GM12878 (cell line): ENCODE measurements at places on chromosomes 13 and 19. TPM values are rescaled to one million over a fixed set of nuclear protein-coding genes. Genes with fewer than 3 reads are reported as not detected.
A peak's percentile ranks its signal among the peaks of the same experiment; 100 is the strongest.

LGALS14 gene
- 4.9 and 6.6 TPM in 2 replicates for total RNA-seq

ZNF600 gene
- total RNA-seq = 10.2 and 12.0 TPM in 2 replicates

CILP2 gene
- 0.05 TPM in 1 of 2 replicates, not detected in the other for total RNA-seq

MCEMP1 gene
- total RNA-seq = 0.26 and 0.48 TPM in 2 replicates

SERP2 gene
- not detected in 2 replicates for total RNA-seq

WTIP gene
- 0.32 and 0.59 TPM in 2 replicates for total RNA-seq

BICRA gene
- total RNA-seq = 9.5 and 15.3 TPM in 2 replicates

RTBDN gene
- not detected in 2 replicates for total RNA-seq

IGFL4 gene
- not detected in 2 replicates for total RNA-seq

SIGLEC12 gene
- total RNA-seq = 0.29 TPM in 1 of 2 replicates, not detected in the other

DNA sequence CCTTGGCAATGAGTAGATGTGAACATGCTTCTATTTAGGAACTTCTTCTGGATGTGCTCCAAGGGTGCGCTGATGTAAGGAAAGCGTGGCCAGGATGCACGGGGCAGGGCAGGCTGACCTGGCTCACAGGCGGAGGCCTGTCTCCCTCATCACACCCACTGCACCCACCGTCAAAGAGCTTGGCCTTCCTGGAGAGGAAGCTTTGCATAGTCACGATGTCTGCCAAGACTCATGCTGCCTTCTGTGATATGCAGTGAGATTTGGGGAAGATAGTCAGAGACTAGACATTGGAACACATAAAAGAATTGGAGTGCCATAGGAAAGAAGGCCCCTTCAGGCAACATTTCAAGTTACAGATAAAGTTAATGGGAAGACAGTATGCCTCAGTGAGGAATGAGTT is 82.0 kb downstream of the MYO16 start:
- no peak overlapping the region for H3K27ac ChIP-seq
- no peak for DNase-seq
- no peaks in the 10 kb centered on the region for H3K36me3 ChIP-seq
- no peaks in the 10 kb centered on the region for H3K27me3 ChIP-seq
- no peaks in the 10 kb centered on the region for H3K4me1 ChIP-seq

DNA sequence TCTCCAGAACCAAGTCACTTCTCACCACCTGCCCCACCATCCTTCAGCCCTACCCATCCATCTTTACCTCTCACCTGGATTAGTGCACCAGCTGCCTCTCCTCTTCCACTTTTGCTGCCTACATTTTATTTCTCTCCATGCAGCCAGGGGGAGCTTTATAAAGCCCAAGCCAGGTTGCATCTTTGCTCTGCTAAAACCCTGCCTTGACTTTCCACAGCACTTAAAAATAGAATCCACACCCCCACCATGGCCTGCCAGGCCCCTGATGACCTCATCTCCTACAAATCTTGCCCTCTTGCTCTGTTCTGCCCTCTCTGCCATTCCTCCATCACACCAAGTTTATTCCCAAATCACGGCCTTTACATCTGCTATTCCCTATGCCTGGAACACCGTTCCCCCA is 1.8 kb downstream of the HOOK2 start:
- DNase-seq = no peak
- H3K27ac ChIP-seq = no peak overlapping the region
- no peaks in the 10 kb centered on the region for H3K36me3 ChIP-seq
- H3K4me1 ChIP-seq = peaks cover 4% of the 10 kb centered on the region
- no peak overlapping the region for H3K4me3 ChIP-seq

DNA sequence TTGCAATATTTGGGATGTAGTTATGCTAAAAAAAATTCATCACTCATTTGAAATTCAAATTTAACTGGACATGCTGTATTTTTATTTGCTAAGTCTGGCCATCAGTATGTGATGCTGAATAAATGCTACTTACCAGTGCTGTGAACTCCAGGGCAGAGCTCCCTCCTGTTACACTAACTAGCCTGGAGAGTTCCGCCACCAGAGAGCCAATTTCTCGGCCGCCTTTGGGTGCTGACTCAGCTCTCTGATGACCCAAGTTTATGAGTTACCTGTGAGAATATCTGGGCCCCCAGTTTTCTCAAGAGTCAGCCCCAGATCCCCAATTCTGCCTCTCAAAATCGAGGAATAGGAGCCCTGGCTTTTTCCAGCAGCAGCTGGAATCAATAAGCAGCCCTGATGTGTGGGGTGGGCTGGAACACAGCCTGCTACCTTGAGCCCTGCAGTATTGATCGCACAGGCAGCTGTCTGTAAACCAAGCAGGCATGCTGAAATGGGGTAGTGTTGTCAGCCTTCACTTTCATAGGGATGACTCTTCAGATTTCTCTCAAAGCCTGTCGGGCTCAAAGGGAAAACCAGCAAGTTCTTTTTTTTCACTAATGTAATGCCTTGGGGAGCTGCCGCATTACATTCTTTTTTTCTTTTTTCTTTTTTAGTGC is 113.7 kb downstream of the DNAJC15 start:
- H3K4me3 ChIP-seq = no peak overlapping the region
- H3K27ac ChIP-seq = no peak overlapping the region
- DNase-seq = no peak

GRCh38 chr13:85286081-85286480 is 513.1 kb downstream of the SLITRK6 start:
- no peaks in the 10 kb centered on the region for H3K4me1 ChIP-seq
- no peak overlapping the region for H3K4me3 ChIP-seq
- DNase-seq = no peak
- no peaks in the 10 kb centered on the region for H3K36me3 ChIP-seq

GRCh38 chr13:58620176-58620575 is 988.6 kb downstream of the PCDH17 start:
- H3K4me3 ChIP-seq = no peak overlapping the region
- no peaks in the 10 kb centered on the region for H3K27me3 ChIP-seq
- H3K36me3 ChIP-seq = no peaks in the 10 kb centered on the region
- no peaks in the 10 kb centered on the region for H3K4me1 ChIP-seq

- H3K4me3 ChIP-seq = no peak overlapping the region
- H3K27me3 ChIP-seq = peaks cover 6% of the 10 kb centered on the region
- no peaks in the 10 kb centered on the region for H3K4me1 ChIP-seq
- no peaks in the 10 kb centered on the region for H3K36me3 ChIP-seq
- no peak overlapping the region for H3K27ac ChIP-seq
Measured at GRCh38 chr13:27830010-27830409, 37.7 kb downstream of the GSX1 start.

DNA sequence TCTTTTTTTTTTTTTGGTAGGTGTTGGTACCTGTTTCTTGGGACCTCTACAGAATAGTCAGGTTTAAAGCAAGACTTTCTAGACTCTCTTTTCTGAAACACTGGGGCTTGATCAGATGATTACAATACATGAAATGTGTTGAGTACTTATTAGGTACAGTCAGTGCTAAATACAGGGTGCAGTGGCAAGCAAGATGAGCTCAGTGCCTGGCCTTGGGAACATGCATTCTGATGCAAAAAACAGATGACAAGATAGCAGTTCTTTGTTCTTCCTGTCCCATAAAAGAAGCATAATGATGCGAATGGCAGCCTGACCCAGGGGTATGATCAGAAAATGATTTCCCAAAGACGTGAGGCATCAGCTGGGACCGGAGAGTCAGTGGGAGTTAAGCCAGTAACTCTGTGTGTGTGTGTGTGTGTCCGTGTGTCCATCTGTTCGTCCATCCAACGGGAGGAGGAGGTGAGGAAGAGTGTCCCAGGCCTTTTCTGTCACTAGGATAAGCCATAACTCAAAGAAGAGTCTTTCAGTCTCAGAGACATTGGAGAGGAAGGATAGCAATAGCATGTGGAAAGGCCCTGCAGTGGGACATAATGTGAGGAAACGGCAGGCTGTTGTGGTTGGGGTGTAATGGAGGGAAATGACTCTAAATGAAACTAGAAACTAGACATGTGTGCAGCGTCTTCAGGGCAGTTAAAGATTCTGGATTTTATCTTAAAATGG is 32.2 kb downstream of the SLAIN1 start:
- H3K27ac ChIP-seq = peak overlapping the region; percentile 56
- H3K4me3 ChIP-seq = peak overlapping the region; percentile 12; the same call in 1 of the 2 replicates
- peak; percentile 64 for DNase-seq
- H3K4me1 ChIP-seq = peaks cover 18% of the 10 kb centered on the region

DNA sequence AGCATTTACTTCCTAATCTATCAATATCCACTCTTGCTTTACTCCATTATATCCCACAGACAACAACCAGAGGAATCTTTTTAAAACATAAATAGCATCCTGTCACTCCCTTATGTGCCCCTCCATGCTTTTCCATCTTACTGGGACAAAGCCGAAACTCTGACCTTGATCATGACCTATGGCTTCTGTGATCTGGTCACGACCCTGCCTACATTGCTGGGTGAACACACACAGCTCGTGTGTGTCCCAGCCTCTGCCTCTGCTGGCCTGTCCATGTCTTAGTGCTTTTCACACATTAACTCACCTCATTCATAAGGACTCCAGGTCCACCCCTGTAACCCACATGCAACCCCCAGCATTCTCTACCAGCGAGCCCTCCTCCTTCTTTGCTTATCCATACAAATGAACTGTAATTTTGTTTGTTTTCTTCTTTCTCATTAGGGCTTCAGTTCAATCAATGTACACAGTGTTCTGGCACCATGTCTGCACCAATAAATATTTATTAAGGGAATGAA is 95.9 kb upstream of the RAP2A start:
- no peak overlapping the region for H3K27ac ChIP-seq
- no peak overlapping the region for H3K4me3 ChIP-seq

DNA sequence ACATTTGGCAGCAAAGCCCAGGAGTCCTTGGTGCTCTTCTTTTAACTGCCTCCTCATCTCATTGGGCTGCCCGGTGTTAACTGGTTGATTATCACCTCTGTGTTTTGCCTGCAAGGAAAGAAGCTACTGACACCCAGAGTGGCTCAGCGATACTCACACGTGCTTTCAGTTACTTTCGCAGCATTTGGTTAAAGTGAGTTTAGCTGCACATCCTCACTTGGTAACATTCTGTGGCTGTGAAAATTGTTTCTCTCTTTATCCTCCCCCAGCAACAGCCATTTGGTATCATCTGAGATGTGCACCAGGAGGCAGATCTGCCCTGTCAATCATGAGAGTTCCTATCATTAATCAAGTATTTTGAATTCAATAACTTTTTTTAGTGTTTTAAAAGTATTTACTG is 44.6 kb upstream of the GPR183 start:
- H3K36me3 ChIP-seq = no peaks in the 10 kb centered on the region; the same call in none of the 2 replicates
- no peaks in the 10 kb centered on the region for H3K27me3 ChIP-seq
- no peak for DNase-seq
- no peak overlapping the region for H3K4me3 ChIP-seq
- H3K4me1 ChIP-seq = peaks cover 61% of the 10 kb centered on the region

GRCh38 chr13:109427148-109427547 is 359.2 kb downstream of the IRS2 start:
- no peak for DNase-seq
- no peaks in the 10 kb centered on the region for H3K36me3 ChIP-seq
- no peaks in the 10 kb centered on the region for H3K4me1 ChIP-seq
- no peak overlapping the region for H3K4me3 ChIP-seq

DNA sequence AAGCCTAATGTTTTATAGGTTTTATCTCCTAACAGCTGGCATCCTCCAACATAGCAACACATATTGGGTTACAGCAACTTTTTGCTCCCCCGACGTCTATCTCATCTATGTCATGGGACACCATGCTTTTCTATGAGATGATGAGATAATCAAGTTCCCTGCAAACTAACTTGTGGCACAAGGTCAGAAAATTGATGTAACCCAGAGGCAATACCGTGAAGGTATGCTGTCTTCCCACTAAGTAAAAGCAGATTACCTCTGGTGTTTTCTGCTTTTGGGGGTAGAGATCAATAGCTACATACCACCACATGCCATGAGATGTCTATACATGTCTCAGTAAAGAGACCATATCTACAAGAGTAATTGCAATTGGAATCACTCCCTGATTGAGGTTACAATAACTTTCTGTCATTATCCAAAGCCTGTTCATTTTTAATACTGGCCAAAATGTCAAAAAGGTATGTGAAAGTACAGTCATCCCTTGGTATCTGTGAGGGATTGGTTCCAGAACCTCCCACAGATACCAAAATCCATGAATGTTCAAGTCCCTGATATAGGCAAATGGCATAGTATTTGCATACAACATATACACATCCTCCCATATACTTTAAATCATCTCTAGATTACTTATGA is 131.3 kb downstream of the CYSLTR2 start:
- no peak for DNase-seq
- no peak overlapping the region for H3K4me3 ChIP-seq
- no peaks in the 10 kb centered on the region; the same call in 1 of the 2 replicates for H3K27me3 ChIP-seq
- no peaks in the 10 kb centered on the region for H3K36me3 ChIP-seq
- no peak overlapping the region for H3K27ac ChIP-seq
- H3K4me1 ChIP-seq = no peaks in the 10 kb centered on the region

GRCh38 chr13:31038834-31039552 is 106.5 kb downstream of the TEX26 start:
- H3K4me3 ChIP-seq = no peak overlapping the region

DNA sequence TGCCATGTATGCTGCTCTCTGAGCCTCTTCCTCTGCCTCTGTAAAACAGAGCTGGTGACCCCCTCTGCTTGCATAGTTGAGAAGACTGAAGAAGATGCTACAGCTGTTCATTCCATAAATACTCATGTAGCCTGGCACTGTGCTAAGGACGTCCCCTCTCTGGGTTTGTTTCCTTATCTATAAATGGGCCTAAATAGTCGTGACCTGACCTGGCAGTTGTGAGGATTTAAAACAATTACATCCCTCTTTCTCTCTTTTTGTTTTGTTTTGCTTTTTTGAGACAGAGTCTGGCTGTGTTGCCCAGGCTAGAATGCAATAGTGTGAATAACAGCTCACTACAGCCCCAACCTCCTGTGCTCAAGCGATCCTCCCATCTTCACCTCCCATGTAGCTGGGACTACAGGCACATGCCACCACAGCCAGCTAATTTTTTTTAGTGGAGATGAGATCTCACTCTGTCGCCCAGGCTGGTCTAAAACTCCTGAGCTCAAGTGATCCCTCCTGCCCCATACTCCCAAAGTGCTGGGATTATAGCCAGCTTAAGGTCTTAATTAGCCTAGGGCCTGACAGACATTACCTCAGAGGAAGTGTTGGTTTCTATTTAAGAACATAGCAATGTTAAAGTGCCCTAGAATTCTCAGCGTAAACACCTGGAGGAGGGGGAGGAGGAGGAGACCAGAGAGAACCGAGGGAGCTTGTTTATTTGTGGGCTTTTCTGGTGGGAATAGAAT is 4.6 kb downstream of the WDR62 start:
- DNase-seq = no peak
- H3K27ac ChIP-seq = no peak overlapping the region
- no peak overlapping the region for H3K4me3 ChIP-seq

DNA sequence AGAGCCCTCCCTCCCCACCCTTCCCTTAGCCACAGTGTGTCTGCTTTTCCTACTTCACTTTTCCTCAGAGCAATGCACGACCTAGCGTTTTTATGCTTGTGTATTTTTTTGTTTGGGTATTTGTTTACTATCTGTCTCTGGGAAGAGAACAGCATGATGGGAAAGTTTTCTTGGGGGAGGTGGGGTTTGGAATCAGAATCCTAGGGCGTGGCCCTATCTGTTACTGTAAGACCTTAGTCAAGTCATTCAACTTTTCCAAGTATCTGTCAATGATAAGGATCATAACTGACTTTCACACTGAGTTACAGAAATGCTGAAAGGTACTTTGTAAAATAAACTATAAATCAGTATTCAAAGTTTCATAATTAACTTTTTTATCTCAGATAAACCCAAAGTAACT is 146.3 kb upstream of the WASF3 start:
- H3K27ac ChIP-seq = no peak overlapping the region
- H3K4me1 ChIP-seq = no peaks in the 10 kb centered on the region
- no peaks in the 10 kb centered on the region for H3K27me3 ChIP-seq
